ENCODE measurements at places on chromosomes 2 and 18.

GRCh38 chr2:130300258-130300969, 42.3 kb upstream of the IMP4 start:
- ATAC-seq = no peak

- ATAC-seq = no peak
Observed at GRCh38 chr2:32701806-32702205, 74.0 kb downstream of the TTC27 start.

- ATAC-seq = peak; percentile 45
Observed at GRCh38 chr2:106943468-106944200, 57.7 kb upstream of the ST6GAL2 start.

- ATAC-seq = no peak
Observed at GRCh38 chr2:3125761-3126130, 251.9 kb downstream of the EIPR1 start.

DNA sequence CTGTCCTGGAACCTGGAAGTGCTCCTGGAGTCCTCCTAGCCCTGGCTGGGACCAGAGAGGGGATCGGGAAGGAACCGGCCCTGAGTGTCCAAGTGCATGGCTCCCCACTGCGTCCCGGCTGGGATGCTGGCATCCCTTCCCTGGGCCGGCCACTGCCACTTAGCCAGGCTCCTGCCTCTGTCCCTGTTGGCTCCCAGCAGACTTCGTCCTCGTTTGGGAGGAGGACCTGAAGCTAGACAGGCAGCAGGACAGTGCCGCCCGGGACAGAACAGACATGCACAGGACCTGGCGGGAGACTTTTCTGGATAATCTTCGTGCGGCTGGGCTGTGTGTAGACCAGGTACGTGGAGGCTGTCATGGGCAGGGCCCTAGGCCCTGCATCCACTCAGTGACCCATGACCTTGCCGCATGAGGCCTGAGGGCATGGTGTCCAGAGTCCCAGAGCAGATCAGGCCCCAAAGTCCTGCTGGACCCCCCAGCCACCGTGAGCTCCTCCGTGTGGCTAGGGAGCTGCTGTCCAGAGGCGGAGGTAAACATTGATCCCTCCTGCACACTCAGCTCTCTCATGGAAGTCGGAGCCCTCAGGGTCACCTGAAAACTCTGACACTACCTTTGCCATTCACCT, 7.1 kb downstream of the ANO7 start:
- no peak for ATAC-seq

DNA sequence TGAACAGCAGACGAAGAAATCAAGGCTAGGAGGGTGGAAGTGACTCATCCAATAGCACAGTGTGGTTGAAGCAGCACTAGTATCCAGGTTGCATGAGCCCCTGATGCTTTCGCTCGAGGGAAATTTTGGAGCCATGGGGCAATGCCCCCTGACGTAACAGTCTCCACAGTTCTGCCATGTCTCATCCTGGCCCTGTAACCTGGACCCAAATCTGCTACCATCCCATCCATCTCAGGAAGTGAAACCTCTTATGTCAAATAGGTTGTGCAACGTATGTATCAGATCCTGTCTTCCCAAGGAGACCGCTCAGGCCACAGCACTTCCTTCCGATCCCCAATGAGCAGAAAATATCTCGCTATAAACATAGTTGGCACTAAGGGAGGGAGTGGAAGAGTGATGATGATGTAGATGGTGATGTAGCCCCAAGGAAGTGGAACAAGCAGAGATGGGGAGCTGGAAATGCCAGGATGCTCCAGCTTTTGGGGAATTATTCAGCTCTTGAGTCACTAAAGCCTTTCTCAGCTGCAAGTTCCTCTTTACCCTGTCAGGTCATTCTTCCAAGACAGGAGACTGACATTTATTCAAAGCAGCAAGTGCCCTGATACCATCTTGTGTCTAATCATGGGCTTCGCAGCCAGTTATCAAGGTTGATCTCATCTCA, 3.0 kb upstream of the IL1B start:
- no peak for ATAC-seq

DNA sequence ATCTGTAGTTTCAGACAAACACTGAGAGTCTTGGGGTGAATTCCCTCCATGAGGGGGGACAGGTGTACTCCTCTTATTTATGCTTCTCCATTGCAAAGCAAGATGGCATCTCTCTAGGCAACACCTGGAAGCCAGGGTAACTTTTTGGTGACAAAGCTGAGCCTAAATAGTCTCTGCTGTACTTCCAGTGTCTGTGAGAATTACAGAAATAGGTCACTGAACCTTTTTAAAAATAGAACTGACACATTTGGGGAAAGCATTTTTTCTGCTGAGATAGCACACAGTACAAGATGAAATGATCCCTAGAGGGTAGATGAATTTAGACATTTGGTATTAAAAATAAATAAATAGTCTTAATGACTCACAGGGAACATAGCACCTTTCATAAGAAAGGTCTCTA, 71.7 kb upstream of the SP3 start:
- no peak for ATAC-seq

- ATAC-seq = peak; percentile 80
Observed at GRCh38 chr2:10405448-10405847, 42.7 kb downstream of the ODC1 start.

DNA sequence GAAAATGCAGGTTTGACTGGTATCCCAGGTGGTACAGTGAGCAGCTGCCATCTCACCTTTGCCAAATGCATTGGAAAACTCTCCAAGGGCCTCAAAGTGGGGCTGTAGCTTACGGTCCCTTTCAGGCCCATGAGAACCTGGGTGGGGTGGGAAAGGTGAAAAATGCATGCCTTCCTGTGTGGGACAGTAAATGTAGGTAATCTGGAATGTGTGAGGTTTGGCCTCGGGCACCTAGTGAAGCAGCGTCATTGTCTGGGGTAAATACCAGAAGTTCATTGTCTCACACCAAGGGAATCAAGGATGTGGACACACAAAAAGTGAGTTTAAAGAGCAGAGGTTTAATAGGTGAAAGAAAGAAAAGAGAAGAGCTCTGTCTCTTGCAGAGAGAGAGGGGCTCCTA, 36.6 kb downstream of the TIMM21 start:
- no peak for ATAC-seq

- ATAC-seq = 0 out of 3 replicates have a peak, but pooled peaks have one; percentile 10
Observed at GRCh38 chr2:55010915-55011314, 39.3 kb downstream of the RTN4 start.

DNA sequence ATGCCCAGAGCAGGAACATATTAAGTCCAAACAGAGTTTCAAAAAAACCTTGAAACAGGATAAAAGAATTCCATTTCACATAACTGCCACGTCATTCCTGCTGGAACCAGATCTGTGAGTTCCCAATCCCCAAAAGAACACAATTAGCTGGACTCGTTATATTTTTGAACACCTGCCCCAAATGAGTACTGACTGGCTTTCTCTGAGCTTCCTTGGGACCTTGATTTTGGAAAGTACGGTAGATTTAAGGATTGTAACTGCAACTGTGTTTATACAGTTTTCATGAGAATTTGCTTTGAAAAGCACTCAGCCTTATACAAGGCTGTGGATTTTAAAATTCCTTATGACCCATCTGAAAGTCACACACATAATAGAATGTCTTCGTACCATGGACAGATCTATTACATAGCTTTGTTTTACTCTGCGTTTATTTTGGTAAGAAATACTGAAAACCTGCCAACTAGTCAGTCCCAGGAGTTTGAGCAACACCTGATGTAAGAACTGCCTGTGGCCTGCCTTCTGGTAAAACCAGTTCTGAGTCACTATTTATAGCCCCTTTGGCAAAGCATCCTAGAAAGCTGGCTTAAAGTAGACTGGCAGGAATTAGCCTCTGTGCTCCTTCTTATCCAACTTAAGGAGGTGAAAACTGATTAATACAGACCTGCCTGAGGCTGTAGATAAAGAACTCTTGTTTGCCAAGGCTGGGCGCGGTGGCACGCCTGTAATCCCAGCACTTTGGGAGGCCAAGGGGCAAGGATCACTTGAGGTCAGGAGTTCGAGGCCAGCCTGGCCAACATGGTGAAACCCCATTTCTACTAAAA, 48.1 kb downstream of the MERTK start:
- ATAC-seq = peak; percentile 35

- no peak for ATAC-seq
Observed at GRCh38 chr2:134671513-134671912, 47.3 kb downstream of the TMEM163 start.

DNA sequence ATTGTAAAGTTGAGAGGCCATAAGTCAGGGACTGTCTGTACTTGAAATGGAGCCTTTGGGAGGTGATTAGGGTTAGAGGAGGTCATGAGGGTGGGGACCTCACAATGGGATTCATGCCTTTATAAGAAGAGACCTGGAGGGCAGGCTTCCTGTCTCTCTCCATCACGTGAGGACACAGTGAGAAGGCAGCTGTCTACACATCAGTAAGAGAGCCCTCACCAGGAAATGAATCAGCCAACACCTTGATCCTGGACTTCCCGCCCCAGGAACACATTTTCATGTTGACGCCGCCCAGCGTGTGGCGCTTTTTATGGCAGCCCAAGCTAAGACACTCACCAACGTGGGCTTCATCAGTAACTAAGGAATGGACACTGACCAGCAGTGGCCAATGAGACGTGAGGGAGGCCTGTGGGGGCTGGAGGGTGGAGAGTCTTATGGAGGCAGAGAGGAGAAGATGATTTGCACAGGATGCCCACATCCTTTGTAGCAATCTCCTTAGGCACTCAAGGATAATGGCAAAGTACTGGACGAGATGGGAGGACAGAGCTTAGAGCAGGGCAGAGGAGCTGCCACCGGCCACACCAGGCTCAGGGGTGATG, 162.7 kb downstream of the EIPR1 start:
- ATAC-seq = no peak

- peak; percentile 5 for ATAC-seq
Observed at GRCh38 chr2:239401881-239402233, 1.0 kb upstream of the HDAC4 start.

- ATAC-seq = peak; percentile 52
Observed at GRCh38 chr2:42510608-42511243, 16.9 kb upstream of the KCNG3 start.

- ATAC-seq = no peak
Observed at GRCh38 chr2:55840460-55840859, 83.1 kb downstream of the EFEMP1 start.

GRCh38 chr18:6835345-6835744, 105.8 kb downstream of the ARHGAP28 start:
- no peak for ATAC-seq

GRCh38 chr2:68031542-68032160, 31.2 kb downstream of the C1D start:
- ATAC-seq = peak; percentile 60

DNA sequence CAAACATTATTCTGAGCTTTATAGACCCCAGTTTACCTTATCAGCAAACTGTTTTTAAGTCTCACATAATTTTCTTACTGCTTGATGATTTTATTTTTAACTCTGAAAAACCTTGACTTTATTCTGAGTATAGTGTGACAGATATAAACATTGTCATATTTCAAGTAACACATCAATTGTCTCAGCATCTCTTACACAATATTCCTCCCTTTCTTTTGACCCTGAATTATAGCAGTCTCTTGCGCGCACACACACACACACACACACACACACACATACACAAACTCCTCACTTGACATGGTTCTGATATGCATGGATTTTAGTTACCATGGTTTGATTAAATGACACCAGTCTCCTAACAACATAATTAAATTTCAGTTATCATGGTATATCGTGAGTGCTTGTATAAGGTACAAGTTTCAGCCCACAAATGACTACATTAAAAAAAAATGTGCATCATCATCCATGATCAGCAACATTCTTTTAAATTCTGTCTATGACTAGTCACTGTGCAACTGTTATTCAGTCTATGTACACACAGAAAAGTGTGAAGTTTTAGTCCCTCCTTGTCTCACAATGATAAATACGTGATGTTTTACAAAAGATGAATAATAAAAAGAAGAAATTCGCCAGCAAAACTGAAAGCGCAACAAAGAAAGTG, 39.5 kb upstream of the TACR1 start:
- ATAC-seq = peak; percentile 49

- ATAC-seq = peak; percentile 57
Observed at GRCh38 chr2:42386682-42387081, 25.7 kb upstream of the COX7A2L start.

- no peak for ATAC-seq
Observed at GRCh38 chr18:74951165-74951760, 257.7 kb downstream of the PTGR3 start.

DNA sequence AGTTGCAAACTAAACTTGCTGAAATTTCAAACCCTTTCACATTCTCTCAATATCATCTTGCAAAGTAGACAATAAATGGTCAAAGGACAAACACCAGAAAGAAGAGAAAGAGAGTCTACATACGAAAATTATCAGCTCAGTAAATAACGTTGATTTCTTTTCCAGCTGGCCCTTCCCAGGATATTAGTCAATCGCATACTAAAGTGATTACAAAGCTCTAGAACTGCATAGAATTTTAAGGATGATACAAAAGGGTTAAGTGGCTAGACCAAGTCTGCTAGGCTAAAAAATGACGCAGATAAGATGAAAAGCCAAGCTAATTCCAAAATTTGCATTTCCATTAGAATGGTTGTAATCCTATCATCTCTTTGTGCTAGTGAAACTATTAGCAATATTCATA, 405.7 kb downstream of the FBXO15 start:
- no peak for ATAC-seq

GRCh38 chr2:188526701-188527100, 235.0 kb downstream of the GULP1 start:
- no peak for ATAC-seq

- ATAC-seq = no peak
Observed at GRCh38 chr2:57892920-57893319, 153.7 kb upstream of the VRK2 start.

DNA sequence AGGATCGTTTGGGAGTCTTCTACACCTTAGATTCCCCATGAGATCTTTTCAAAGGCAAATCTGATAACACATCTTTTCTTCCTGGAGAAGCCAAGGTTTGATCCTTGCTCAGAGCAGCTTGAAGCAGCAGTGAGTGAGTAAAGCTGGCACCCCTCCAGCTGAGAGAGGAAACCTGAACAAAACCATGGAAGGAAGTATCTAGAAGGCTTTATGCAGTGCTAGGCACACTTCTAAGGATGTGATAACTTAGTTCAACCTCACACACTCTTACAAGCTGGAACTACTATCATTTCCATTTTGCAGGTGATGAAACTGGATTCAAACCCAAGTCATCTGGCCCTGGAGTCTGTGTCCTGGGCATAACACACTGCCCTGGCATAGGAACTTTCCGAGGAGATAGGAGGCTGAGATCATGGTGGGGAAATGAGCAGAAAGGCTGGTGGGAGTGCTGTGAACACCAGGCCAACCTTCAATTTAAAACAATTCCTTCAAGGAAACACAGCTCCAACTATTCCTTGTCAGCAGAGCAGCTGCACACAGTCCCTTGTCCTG, 71.2 kb downstream of the CTAGE1 start:
- no peak for ATAC-seq

DNA sequence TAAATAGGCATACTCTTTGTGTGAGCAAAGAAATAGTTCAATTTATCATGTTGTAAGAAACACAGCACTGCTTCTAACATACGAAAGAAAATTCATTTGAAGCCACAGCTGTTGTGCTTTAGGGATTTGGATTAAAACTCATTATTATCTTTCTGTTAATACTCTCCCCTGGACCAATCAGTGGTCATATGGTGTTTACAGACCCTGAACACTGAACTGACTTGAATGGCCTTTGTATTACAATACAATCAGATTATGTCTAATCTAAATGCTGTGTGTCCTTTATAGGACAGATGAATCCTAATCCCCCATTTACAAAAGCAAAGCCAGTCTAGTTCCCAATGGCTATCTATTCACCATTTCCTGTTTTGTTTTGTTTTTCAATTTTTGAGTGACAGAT, 36.5 kb downstream of the ZNF385B start:
- ATAC-seq = no peak

GRCh38 chr18:64365106-64365505, 216.2 kb upstream of the LINC00305 start:
- ATAC-seq = no peak

GRCh38 chr2:198383392-198383791, 579.0 kb downstream of the PLCL1 start:
- no peak for ATAC-seq

Measured in SK-N-SH treated with all-trans-retinoic acid at 6 μM for 48 hours (cell line).